ENCODE measurements at places on chromosomes 6 and 20.

GRCh38 chr6:89924231-89924630 lies 30.0 kb downstream of the GJA10 start:
- no peak for DNase-seq

- no peak for DNase-seq
These were observed 12.4 kb upstream of the MAP3K4 start for GRCh38 chr6:160979061-160979708.

DNA sequence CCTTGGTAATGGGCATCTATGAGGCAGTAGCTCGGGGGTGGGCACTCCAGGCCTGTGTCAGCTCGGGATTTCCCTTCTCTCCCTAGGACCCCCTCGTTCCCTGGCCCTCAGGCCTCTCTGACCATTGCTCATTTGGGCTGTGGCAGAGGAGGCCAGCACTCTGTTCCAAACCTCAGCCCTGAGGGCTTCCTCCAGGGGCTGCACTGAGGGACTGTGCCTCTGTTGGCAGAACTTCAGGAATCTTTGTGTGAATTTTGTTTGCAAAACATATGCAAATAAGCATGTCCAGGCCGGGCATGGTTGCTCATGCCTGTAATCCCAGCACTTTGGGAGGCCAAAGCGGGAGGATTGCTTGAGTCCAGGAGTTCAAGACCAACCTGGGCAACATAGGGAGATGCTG lies 11.0 kb downstream of the PACSIN1 start:
- DNase-seq: no peak

GRCh38 chr20:34638532-34638931 lies 38.4 kb downstream of the PIGU start:
- no peak for DNase-seq

- peak; percentile 39 for DNase-seq
These were observed 84.5 kb upstream of the MCHR2 start for GRCh38 chr6:100078509-100078908.

DNA sequence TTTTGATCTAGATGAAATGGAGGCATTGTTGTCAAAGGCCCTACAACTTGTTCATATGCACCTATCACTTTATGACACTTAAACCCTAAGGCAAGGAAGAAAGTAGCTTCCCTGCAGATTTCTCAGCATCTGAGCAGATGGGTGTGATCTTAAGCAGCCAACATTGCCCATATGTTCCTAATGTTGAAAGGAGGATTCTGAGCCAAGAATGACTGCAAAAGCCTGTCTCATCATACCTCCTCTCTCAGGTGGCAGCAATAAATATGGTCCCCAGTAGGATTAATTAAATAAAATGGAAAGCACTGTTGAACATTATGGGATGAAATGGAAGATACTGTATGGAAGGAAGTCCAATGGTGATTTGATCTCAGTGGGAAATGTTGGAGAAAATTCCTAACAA lies 538.1 kb upstream of the MAN1A1 start:
- DNase-seq: no peak

DNA sequence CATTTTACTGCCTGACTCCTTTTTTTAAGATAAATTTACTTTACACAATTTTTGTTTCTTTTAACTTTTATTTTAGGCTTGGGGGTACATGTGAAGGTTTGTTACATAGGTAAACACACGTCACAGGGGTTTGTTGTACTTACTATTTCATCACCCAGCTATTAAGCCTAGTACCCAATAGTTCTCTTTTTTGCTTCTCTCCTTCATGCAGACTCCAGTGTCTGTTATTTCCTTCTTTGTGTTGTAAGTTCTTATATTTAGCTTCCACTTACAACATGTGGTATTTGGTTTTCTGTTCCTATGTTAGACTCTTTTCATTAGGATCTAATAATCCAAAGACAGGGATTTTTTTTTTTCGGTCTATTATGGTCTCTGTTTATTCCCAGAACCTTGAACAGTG lies 83.5 kb upstream of the CCN6 start:
- no peak for DNase-seq

GRCh38 chr6:7587631-7588100 lies 2.3 kb upstream of the SNRNP48 start:
- DNase-seq: peak; percentile 39

- no peak for DNase-seq
These were observed 473.7 kb upstream of the JARID2 start for GRCh38 chr6:14772188-14772587.

DNA sequence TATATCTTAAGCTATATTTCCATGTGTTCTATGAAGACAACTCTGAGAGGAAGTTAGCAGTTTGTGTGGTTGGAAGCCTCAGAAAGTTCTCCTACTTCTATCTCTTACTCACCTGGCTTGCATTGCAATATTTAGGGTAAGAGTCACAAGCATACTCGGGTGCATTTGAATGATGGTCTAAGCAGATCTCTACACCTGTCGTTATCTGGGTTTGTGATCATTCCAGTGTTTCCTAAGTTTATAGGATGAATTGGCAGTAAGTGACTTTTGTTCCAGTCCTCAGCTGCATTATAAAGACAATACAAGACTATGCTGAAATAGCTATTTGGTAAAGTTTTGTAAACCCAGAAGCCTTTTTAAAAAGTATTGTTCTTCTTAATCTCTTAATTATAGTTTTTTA lies 36.9 kb downstream of the CBFA2T2 start:
- no peak for DNase-seq

- DNase-seq: no peak
These were observed 137.0 kb upstream of the STXBP5 start for GRCh38 chr6:147067184-147067583.

GRCh38 chr6:27582928-27583725 lies 110.2 kb upstream of the ZNF184 start:
- peak; percentile 75 for DNase-seq

DNA sequence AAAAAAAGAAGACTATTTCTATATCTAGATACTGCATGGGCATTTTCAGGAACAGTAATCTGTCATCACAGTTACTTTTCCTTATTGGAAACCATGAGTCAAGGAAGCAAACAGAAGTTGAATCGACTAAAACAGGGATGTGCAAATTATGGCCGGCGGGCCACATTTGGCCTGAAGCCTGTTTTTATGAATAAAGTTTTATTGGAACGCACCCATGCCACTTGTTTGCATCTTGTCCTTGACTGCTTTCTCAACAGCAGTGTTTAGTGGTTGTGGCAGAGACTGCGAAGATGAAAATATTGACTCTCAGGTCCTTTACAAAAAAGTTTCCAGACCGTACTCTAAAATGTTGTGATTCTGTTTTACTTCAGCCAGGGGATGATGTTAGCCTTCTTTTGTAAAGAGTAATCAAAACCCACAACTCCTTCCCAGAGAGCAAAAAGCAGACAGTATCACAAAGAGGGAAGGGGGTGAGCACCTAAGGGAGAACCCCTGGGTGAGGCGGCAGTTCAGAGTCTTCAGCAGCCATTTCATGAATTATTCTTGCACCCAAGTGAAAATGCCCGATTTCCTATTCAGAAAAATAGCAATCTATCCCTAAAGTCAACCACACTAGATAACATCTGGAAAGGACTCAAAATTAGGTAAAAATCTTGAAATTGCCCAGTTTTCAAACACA lies 190.4 kb downstream of the MYLK4 start:
- no peak for DNase-seq

DNA sequence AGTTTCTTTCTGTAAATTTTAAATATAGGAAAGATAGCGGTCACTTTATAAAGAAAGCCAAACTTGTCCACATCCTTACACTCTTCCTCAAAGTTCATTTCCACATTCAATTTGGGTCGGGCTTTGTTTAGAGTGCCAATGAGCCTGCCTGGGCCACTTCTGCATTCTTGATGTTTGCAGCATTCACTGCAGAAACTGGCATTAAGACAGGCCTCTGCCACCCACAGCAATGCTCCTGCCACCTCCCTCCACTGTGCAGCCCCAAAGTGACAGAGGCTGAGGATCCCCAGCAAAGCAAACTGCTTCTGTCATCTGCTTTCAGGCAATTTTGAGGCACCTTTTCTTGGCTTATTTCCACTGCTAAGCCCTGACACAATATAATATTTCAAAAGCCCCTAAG lies 61.2 kb downstream of the TNFAIP3 start:
- DNase-seq: no peak

DNA sequence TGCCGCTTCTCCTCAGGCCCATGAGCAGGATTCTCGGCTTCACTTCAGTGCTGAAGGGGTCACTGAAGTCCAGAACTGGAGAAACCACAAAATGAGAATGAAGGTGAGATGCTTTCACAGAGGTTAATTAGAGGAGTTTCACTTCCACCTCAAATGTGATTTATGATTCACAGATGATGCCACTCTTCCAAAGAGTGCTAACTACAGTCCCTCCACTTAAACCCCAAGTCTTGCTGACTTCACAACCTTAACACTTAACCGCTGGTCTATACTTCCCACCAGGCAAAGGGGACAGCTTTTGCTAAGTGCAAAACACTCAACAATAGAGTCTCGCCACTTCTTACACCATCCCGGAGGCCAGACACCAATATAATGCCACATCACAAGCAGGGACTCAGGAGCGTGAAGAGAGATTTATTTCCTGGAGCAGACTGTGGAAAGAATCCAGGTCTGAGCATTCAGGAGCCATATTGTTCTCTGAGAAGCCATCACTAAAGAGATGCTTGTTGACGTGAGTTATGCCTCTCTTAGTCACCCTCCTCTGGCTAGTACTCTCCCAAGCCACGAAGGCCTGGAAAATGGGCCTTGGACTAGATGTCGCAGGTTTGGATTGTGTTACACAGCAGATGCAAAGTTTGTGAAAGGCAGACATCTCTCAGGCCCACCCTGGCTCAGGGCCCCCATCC lies 24.4 kb downstream of the RRAGD start:
- no peak for DNase-seq

DNA sequence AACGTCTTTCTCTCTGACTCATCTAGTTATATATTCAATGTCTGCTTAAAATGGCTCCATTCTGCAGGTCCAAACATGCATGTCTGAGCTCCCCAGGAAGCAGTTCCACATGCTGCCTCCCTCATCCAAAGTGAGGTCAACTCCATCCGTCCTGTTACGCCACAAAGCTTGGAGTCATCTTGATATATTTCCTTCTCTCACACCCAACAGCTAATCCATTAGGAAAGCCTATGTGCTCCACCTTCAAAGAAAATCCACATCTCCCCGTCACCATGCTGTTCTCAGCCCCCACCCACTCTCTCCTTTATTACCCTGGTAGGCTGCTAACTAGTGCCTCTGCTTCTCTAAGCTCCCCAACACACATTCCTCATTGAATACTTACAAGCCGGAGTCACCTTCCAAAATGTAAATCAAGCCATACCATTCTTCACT lies 130.2 kb upstream of the SYNDIG1 start:
- DNase-seq: no peak

DNA sequence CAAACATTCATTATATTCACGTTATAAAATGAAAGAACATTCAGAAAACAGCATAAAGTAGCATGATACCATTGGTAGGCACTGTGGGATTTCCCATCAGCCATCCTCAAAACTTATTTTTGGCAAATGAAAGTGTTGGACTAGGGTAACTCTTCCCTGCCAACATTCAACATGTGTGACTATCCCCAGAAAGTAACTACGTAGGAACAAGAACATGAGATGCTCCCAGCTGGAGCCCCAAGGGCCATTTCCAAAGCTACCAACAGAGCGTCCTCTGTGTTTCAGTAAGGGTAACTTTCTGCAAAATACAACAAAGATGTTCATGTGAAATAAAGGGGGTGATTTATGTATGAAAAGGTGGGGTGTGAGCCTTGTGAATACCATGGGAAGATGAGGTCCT lies 28.4 kb upstream of the PTPN1 start:
- DNase-seq: no peak

- no peak for DNase-seq
These were observed 31.7 kb upstream of the SPDEF start for GRCh38 chr6:34587851-34588250.

GRCh38 chr6:105993341-105994117 lies 92.6 kb upstream of the PRDM1 start:
- no peak for DNase-seq

DNA sequence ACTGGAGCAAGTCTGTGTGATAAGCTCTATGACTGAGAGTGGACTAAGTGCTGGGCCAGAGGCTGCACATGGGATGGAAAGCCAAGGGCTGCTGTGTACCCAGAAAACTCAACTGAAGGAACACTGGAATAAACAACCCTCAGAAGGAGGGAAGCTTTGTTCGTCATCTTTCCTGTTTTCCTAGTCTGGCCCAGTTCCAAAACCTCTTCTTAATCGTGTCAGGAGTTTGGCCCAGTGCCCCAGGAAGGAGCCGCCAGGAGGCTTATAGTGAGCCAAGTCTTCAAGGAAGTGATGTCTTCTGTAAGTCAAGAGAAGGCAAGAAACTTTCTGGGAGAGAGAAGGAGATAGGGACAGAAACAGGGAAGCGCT lies 23.3 kb upstream of the TOP1 start:
- DNase-seq: no peak

DNA sequence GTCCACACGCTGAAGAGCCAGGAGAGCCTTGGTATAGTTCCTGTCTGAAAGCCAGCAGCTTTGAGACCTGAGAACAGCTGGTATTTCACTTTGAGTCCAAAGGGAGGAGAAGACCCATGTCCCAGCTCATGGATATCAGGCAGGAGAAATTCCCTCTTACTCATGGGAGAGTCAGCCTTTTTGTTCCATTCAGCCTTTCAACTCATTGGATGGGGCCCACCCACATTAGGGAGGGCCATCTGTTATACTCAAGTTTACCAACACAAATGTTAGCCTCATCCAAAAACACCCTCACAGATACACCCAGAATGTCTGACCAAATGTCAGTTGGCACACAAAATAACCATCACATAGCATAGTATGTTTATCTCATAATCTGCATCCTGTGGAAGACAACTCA lies 80.1 kb downstream of the GMDS start:
- DNase-seq: no peak

- no peak for DNase-seq
These were observed 39.7 kb downstream of the PREP start for GRCh38 chr6:105363100-105363754.

- no peak for DNase-seq
These were observed 8.8 kb downstream of the KCNQ2 start for GRCh38 chr20:63463400-63464288.

- no peak for DNase-seq
These were observed 255.4 kb downstream of the TBX18 start for GRCh38 chr6:84508981-84509380.

- no peak for DNase-seq
These were observed 45.0 kb upstream of the IRF4 start for GRCh38 chr6:346386-347030.

DNA sequence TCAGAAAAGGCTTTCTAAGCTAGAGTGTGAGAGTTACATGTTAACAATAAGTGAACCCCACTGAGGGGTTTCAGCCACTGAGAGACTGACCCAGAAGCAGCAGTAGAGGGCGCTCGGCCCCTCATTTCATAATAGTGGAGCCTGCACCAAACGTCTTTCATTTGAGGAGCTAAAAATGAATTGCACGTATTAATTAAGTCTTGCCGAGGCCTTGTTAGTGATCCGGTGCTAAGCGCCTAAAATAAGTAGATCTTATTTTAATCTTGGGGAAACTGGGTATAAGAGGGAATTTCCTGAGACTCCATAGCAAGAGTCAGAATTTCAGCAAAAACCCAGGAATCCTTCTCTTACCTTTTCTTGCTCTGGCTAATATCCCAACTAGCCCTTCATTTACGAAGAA lies 209.7 kb downstream of the FARS2 start:
- peak; percentile 50 for DNase-seq

GRCh38 chr6:145070791-145071190 lies 664.5 kb downstream of the EPM2A start:
- no peak for DNase-seq

Measured in Caco-2 (cell line).